NCI-H446 (cell line): ENCODE measurements at places on chromosomes 4 and X.
A peak's percentile ranks its signal among the peaks of the same experiment; 100 is the strongest.

DNA sequence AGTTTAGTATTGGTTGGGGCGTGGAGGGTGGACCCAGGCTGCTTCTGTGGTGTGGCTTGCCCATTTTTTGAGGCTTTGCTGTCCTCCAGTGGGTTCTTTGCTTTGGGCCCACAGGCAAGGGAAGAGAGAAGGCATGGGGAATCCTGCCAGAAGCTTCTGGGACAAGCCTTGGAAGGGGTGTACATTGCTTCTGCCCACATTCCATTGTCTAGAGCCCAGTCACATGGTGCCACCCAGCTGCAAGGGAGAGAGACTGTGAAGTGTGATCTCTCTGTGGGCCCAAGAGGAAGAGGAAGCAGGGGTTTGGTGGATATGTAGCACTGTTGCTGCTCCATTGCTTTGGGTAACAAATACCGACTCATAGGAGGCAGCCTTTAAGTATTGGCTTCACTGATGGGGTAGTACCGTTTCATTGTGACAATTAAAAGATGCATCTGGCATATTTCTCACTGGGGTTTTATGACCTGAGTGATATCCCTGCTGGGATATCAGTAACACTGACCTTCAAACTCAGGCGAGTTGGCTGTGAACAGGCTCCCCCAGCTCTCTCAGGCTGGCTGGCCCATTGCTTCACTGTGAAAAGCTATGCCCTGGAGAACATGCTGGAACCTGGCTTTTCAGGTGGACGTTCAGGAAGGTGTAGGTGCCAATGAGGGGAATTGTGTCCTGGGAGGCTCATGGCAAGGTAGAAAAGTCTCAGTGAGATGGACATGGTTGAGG, 85.9 kb downstream of the CLDN34 start:
- no peak for DNase-seq

- peak; percentile 56 for DNase-seq
These were observed 31.5 kb downstream of the SEC24B start for GRCh38 chr4:109465069-109465468.

- DNase-seq = no peak
These were observed 101.7 kb downstream of the CPZ start for GRCh38 chr4:8694226-8694625.

DNA sequence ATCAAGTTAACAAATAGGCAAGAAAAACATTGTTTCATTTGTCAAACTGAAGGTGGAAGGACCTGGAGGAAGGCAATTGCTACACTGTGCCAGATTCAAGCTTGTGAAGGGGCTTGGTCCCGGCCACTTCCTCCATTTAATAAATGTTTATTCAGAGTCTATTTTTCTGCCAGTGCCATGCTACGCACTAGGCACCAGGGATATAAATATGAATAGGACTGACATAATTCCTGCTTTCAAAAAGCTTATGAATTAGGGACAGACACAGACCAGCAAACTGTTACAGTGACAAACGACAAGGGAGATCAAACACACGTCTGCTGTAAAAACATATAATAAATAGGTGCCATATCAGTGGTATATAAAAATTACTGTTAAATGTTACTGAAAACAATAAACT, 571 bp downstream of the TLR6 start:
- no peak for DNase-seq

- no peak for DNase-seq
These were observed 131.8 kb downstream of the GLRA3 start for GRCh38 chr4:174697202-174697601.

DNA sequence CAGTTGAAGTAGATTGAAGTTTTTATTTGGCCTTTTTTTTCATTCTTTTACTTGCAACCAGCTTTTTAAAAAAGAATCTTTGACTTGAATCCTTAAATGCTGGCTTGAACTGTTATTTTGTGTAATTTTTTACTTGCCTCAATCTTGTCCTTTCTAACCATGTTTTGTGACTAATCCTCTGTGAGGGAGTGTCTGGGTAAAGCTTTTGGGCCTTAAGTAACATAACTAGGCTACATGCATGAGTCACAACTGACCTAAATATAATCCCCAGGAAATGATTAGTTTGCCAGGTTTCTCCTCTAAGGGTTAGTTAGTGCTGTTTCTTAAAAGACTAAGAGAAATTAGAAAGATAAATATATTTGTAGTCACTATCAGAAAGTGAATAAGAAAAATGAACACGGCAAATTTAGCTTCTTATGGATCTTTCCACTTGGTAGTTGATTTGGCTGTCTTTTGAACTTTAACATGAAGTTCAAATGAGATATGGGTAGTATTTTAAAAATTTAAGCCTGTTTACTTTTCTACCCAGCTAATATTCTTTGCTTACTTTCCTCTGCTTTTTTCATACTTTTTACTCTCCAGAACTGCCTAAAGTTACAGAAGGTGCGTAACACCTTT, 13.0 kb downstream of the EXOC1 start:
- DNase-seq = no peak

GRCh38 chrX:133249266-133250058, 31.3 kb upstream of the TFDP3 start:
- no peak for DNase-seq

GRCh38 chr4:154495867-154496266, 4.3 kb upstream of the DCHS2 start:
- no peak for DNase-seq

DNA sequence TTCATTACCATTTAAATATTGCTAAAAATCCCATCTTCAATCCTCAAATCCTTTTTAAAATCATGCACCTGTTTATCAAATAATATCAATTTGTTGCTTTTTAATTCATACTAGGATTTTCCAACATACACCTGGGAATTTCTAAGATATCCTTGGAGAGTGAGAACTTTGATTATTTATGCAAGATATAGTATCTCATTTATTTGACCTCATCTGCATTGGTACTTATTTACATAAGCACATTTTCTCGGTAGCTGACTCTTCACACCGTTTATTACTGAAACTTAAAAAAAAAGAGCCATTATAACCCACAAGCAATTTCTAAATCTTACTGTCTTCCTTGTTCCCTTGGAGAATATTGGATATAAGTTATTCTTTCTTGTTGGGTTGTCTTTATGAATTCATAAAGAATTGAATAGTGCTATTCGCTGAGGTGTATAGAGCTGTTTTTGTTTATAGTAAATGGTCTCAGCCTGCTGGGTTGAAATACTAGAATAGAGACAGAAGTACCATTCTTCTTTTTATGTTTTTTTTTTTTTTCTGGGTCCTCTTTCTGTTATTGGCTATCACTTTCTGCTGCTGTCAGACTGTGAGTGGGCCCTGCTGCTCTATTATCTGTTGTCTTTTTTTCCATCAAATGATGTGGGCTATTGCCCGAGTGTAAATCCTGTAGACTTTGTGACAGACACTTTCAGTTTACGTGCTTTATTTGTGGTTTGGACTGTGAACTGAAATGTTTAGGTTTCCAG, 2.9 kb downstream of the UGT8 start:
- DNase-seq = no peak

- DNase-seq = no peak
These were observed at the start of gene PDGFRA for GRCh38 chr4:54228961-54229501. Gene PDGFRA (plus strand): TSS chr4:54229293. CDS start chr4:54258769, 29,476 bp downstream.

GRCh38 chr4:54714631-54715030, 56.9 kb downstream of the KIT start:
- no peak for DNase-seq

DNA sequence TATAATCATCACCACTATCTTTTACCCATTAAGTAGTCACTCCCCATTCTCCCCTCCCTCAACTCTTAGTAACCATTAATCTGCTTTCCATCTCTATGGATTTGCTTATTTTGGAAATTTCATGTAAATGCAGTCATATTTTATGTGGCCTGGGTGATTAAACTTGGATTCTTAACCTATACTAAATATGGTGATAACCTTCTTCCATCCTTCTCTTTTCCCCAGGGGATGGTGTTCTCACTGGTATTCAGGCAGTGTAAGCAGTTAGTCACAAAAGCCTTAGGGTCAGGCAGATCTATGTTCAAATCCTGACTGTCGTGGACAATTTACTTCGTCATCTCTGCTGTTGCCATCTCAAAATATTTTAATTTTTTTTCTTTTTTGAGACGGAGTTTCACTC, 29.6 kb downstream of the RAB40AL start:
- DNase-seq = no peak

GRCh38 chrX:45140812-45141211, 59.9 kb downstream of the DIPK2B start:
- DNase-seq = no peak

DNA sequence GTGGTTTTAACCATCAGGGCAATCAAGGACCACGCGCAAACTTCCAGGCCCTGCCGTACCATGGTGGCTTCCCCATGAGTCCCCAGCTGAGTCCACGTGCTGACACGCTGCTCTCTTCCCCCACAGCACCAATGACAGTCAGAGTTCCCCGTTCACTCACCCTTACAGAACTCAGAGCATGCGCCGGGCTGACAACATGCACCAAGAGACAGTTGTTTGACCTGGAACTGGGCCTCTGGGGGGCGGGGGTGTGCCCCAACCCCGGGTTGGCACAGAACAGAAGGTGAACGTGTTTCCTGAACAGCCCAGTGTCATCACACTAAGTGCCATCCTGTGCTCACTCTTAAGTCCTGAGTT, 29.4 kb downstream of the IRF2 start:
- DNase-seq = no peak

GRCh38 chr4:54315561-54316538, 86.8 kb downstream of the PDGFRA start:
- no peak for DNase-seq

GRCh38 chr4:109921384-109921808, 8.7 kb downstream of the EGF start:
- no peak for DNase-seq

GRCh38 chr4:83328521-83329187, 6.0 kb downstream of the HPSE start:
- peak; percentile 3 for DNase-seq

DNA sequence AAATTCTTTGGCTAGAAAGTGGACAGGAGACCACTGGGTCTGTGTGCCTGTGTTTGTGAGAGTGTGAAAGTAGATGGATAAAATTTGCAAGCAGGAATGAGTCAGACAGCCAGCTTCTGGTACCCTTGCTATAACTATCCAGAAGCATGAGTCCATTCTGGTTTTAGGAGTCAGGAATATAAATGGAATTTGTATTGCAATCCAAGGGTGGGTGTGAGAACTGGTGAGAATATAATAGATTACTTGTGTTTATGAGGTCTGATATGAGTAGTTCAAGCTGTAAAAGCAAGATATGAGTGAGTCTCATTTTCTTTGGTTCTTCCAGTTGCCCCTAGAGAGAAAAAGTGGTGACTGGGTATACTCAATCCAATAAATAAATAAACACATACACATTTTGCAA, 212.7 kb upstream of the TAPT1 start:
- DNase-seq = no peak

- no peak for DNase-seq
These were observed 65.2 kb downstream of the SLC4A4 start for GRCh38 chr4:71404049-71404448.

GRCh38 chrX:110699109-110699508, 96.5 kb downstream of the CHRDL1 start:
- DNase-seq = no peak

DNA sequence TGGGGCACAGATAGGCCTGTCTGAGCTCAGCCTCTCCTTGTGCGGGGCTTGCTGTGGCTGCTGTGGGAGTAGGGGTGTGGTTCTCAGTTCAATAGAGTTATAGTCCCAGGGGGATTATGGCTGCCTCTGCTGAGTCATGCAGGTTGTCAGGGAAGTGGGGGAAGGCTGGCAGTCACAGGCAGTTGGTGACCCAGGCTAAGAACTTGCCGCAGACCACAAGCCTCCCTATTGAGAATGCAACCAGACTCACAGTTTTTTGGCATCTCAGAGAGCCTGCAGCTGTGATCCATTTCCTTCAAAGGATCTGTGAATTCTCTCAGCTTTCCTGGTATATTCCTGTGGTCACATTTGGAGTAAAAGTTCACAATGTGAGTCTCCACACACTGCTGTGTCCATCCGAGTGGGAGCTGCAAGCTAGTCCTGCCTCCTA, 364.9 kb downstream of the ZNF674 start:
- DNase-seq = no peak

GRCh38 chrX:114611018-114611619, 27.2 kb downstream of the HTR2C start:
- DNase-seq = peak; percentile 35

DNA sequence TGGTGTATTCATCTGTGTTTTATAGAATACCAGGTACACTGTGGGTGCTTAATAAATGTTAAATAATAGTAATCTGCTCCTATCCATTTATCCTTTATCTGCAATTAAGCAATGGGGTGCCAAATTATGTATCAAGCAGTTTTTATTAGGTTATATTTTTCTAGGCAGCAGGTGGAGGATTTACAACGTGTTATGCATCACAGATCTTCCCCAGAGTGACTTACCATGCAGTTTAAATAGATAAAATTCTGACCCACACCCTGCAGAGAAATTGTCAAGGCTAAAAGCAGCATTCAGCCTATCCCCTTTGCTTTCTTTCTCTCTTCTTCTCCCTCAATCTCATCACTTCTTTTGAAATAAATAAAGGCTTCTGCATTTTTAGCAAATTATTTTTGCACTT, 306.4 kb downstream of the CXXC4 start:
- no peak for DNase-seq
